Activated CD4-positive, alpha-beta T cell treated with anti-CD3 and anti-CD28 coated beads, Interleukin-2, amount 10 ng/mL, durations not matched to agents 24 days and 14 days (primary cell): ENCODE measurements at places on chromosomes 6 and 20.

- DNase-seq: no peak
Measured at GRCh38 chr6:21423106-21423854, 170.3 kb upstream of the SOX4 start.

GRCh38 chr6:163309491-163310026 is 105.0 kb upstream of the QKI start:
- no peak for DNase-seq

DNA sequence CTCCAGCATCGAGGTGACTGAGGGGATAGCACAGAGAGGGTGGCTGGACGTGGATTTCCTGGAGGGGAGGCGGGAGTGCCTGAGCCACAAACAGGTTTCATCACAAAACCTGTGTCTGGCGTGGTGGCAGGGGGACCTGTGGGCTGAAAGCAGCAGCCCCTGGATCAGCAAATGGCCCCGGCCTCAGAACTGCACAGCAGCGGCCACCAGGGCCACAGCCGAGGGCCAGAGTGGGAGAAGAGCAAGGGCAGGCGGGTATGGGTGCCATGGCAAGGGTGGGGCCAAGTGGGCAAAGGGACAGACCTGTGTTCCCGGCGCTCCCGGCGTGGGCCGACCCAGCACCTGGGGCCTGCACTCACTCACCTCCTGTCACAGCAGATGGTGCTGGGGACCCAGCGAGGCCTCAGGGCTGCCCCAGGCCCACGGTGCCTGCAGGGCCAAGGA is 19.0 kb downstream of the NTSR1 start:
- DNase-seq: no peak

DNA sequence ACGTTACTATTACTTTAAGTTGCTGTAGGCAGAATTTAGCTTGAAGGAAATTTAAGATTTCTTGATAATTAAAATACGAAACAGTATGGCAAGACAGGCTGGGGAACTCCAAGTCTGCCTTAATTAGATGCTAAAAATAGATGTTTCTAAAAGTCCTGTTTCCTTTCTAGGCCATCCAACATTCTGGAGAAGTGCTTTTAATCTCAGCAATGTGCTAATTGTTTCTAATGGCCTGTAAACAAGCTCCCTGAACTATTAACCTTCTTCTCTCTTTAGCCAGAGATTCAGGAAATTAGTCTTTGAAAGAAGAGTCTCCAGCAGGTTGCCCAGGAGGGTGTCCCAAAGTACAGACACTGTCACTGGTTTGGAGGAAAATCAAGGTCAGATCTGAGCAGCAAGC is 677.3 kb upstream of the AGPAT4 start:
- DNase-seq: no peak

DNA sequence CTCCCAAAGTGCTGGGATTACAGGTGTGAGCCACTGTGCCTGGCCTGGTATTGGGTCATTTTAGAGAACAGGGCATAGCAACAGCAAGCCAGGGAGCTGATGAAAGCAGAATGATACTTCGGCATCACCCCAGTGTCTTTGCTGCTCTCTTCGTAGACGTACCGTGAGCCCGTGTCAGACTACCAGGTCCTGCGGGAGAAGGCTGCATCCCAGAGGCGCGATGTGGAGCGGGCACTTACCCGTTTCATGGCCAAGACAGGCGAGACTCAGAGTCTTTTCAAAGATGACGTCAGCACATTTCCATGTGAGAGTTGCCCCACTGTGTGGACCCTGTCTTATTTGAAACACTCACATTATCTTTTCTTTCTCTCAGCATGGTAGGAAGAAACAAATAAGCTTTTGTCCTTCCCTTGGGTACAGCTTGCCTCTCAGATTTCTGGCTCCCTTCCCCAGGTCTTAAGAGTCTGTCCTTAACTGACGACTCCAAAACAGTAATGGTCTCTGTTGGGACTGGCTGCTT is 15.9 kb downstream of the TAF8 start:
- no peak for DNase-seq

GRCh38 chr20:20188647-20189046 is 136.3 kb downstream of the CFAP61 start:
- DNase-seq: no peak

DNA sequence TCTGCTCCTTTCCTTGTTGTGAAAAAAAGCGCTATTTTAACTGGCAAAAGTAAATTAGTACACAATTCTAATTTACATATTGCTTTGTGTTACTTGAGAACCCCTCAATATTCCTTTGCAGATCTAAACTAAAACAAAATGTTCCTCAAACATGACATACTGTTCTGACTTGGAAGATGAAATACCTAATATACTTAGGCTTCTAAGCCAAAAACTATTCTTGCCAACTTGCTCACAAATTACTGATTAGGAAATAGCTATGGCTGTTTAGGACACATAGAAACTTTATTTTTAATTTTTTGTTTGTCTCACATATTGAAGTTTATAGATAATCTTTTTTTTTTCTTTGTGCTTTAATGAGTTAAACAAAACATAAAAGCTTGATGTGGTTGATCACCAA is 542.2 kb downstream of the GRIK2 start:
- no peak for DNase-seq

DNA sequence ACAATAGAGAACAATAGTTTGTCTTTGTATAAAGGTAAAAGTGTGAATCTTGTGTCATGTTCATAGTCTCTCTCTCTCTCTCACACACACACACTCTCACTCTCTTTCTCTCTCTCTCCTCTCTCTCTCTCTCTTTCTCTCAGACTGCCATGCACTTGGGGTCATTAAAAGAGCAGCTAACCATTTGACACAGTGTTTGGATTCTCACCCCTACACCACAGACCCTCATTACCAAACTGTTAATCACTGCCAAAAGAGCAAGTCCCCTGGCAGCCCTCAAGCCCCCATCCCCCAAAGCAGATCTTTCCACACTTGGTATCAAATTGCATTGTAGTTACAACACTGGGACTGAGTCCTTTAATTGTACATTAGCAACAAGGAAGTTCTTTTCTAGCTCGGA is 305.8 kb upstream of the RSPO3 start:
- DNase-seq: no peak

DNA sequence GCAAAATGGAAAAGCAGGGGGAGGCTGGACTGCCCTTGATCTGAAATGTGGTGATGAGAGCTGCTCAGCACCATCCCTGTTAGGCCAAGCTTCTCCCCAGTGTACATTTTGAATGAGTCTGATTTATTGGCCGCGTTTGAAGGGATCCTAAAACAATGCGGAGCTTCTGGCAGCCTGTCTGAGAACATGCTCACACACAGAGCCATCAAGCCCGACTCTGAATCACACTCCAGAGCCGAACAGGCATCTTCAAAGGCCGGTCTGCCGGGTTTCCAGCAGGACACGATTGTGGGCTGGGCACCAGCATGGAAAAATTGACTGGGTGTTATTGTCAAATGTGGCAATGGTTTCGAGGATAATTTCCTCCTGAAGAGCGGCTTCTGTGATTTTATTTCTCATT is 235.9 kb downstream of the TFAP2C start:
- no peak for DNase-seq

DNA sequence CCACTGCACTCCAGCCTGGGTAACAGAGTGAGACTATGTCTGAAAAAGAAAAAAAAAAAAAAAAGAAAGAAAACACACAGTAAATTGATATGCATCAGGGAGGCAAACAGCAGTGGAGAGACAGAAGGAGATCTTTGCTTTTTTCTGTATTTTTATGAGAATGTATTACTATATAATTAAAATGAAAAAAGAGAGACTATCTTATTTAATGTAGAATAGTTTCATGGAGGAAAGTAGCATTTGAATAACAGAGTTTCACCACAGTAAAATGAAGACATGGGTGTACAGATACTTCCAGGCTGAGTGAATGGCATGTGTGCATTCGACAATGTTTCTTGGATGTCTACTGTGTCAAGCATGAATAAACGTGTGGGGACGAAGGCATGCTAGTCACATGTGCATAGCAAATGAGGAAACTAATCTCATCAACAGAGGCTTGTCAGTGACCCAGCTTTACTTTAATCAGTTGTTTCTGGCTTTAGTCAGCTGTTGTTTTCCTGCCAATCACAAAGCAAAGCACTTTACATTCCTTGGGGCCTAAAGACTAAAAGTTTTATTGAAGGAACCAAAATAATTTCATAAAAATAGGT is 55.5 kb upstream of the ARMH2 start:
- no peak for DNase-seq

DNA sequence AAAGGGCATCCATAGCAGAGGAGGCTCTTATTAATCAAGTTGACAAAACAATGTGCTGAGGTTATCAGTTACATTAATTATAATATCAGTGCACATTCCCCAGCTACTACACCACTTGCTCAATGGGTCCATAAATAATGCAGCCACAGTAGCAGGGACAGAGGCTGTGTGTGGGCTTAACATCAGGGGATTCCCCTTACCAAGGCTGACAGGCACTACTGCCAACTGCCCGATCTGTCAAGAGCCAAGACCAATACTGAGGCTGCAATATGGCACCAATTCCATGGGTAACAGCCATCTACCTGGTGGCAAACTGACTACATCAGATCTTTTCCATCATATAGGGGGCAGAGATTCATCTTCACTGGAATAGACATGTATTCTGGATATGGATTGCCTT is 22.0 kb downstream of the CD164 start:
- DNase-seq: no peak

- peak; percentile 21 for DNase-seq
Measured at GRCh38 chr6:132003516-132004178, 52.5 kb upstream of the CCN2 start.

DNA sequence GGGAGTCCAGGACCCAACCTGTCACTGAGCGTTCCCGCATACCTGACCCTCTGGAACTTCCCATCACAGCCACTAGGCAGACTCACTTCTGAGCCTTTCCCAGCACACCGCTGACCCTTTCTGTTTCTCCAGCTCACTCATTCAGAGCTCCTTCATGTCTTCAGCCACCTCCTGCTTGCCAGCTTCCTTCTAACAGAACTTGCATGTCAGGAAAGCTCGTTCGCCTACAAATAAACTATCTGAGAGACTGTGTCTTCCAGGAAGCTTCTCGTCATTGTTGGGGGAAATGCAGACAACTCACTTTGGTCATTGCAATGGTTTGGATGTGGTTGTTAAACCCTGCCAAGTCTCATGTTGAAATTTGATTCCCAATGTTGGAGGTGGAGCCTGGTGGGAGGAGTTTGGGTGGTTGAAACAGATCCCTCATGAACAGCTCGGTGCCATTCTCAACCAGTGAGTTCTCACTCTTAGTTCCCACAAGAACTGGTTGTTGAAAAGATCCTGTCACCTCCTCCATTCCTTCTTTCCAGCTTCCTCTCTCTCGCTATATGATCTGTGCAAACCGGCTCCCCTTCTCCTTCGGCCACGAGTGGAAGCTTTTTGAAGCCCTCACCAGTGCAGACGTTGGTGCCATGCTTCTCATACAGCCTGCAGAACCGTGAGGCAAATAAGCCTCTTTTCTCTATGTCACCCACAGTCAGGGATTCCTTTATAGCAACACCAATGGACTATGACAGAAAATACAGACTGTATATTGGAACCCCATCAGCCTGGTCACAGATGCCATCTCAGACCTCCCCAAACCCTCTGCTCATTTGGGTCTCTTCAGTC is 1.4 kb upstream of the MUC21 start:
- DNase-seq: no peak

GRCh38 chr6:26333476-26334297 is 31.3 kb upstream of the BTN3A2 start:
- DNase-seq: no peak

DNA sequence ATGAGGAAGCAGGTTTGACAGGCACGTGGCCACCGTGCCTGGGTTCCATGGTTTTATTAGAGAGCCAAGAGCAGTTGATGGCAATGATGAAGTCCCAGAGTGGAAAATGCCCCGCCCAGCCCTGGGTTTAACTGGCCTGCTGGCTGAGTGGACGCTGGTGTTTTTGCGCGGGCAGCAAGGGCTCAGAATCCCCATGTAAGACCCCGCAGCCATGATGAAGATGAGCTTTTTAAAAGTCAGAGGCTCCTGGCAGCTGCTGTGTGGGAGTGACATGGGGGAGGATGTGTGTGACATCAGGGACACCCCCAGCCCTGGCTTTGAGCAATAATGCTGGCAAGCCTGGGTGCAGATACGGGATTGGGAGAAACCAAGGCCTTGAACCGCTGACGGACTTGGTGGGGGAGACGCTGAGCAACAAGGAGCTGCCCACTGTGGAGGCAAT is 33.0 kb upstream of the SLCO4A1 start:
- no peak for DNase-seq

DNA sequence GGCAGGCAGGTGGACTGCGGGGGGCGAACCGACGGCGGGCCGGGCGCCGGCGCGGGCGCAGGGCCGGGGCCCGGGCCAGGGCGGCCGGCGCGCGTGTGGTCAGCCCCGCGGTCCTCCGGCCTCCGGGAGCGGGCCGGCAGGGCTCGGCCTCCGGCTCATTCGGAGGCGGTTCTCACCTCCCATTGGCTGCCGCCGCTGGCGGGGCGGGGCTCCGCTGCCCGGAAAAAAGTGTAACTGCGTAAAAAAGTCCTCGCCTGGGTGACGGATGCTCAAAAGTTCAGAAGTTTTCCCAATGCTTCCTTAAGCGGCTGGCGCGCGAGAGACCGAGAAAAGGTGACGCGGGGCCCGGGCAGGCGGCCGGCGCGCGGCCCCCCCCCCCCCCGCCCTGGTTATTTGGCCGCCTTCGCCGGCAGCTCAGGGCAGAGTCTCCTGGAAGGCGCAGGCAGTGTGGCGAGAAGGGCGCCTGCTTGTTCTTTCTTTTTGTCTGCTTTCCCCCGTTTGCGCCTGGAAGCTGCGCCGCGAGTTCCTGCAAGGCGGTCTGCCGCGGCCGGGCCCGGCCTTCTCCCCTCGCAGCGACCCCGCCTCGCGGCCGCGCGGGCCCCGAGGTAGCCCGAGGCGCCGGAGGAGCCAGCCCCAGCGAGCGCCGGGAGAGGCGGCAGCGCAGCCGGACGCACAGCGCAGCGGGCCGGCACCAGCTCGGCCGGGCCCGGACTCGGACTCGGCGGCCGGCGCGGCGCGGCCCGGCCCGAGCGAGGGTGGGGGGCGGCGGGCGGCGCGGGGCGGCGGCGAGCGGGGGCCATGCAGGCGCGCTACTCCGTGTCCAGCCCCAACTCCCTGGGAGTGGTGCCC is at the start of gene FOXC1:
Gene FOXC1, plus strand, starts transcription at position 268 of the 849 bp plus-strand sequence. Its CDS starts 531 bp downstream, at position 799.
- peak; percentile 83 for DNase-seq

GRCh38 chr6:128337619-128338018 is 182.8 kb downstream of the PTPRK start:
- no peak for DNase-seq

DNA sequence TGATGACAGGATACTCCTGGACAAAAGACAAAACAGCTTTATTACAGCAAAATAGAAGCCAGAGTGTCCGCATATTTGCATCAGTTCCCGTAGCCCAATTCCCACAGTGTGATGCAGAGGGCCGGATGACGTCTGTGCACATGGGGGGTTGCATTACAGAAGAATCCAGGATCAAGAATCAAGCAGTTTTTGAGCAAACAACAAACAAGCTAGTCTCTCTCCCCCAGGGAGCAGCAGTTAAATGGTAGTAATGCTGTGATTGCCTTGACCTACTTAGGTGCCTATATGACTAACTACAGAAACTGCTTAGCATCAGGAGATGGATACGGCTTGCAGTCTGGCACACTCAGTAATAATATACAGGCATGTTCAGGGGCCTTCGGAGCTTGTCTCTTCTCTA is 3.2 kb upstream of the SDHAF4 start:
- peak; percentile 45 for DNase-seq

- DNase-seq: no peak
Measured at GRCh38 chr6:3592371-3592941, 135.6 kb upstream of the SLC22A23 start.
